OCI-M1 (cell line): ENCODE measurements at places on chromosomes 1 and 21.
A peak's percentile ranks its signal among the peaks of the same experiment; 100 is the strongest.

DNA sequence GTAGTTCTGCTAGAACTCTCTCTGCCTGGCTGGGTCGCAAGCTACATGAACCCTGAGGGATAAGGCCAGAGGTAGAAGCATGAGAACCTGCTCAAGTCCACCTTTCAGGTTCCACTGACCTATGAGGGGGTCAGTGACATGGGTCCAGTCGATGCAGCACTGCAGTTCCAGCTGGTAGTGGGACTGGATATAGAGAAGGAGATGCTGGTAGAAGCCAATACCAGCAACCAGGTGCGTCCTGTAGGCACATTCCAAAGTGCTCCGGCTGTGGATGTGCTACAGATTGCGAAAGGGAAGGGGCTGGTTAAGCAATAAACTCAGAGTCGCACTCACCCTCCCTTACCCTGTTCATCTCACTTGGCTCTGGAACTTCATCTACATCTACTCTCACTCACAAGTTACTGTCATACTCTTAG lies 5.7 kb downstream of the SMG5 start:
- no peak for DNase-seq

DNA sequence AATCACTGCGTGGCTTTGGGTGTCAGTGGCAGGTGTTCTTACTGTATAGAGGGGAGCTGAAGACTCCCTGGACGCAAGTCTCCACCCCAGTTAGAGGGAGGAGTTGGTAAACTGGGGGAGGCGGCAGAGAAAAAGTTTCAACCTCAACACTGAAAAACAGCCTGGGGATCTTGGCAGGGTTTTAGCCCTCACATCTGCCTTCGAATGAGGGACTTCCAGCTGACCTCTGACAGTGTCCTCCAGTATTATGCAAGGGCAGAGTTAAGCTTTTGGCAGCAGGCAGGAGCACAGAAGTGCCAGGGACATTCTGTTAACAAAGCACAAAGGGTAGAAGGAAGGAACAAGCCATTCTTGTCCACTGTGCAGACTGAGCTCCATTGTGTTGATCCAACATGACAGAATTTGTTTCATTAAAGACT lies 41.2 kb upstream of the RAB4A start:
- no peak for DNase-seq

DNA sequence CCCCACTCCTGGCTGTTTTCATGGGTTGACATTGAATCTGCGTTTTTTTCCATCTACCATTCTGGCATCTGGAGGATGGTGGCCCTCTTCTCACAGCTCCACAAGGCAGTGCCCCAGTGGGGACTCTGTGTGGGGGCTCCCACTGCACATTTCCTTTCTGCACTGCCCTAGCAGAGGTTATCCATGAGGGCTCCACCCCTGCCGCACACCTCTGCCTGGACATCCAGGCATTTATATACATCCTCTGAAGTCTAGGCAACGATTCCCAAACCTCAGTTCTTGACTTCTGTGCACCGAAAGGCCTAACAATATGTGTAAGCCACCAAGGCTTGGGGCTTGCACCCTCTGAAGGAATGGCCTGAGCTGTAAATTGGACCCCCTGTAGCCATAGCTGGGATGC lies 147.9 kb upstream of the FMN2 start:
- DNase-seq: peak; percentile 7

DNA sequence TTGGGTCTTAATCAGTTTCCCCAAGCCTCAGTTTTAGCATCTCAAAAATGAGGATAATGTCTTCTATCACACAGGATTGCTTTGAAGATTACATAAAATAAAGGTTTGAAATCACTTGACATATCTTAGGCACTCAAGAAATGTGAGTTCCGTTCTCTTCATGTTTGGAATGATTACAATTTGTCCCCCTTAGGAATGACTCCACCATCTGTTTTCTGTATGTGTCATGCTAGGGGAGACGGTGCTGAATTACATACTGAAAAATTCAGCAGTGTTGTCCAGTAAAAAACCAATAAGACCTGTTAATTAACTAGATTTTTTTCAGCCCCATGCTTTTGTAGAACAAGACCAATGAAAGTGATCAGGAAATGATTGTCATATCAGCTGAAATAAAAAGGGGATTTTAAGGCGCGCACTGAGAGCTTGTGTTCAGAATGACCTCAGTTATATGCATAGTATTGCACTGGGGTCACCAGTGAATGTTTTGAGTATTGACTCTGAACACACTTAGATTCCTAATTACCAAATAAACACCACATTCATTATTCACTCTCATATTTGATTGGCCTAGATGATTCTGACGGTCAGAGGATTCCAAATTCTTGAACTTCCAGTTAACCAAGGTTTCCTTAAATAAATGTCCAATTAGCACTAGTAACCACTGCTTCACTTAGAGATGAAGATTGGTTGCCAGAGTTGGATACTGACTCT lies 114.5 kb upstream of the KCNK2 start:
- no peak for DNase-seq

GRCh38 chr1:186897008-186897407 lies 68.3 kb downstream of the PLA2G4A start:
- no peak for DNase-seq

DNA sequence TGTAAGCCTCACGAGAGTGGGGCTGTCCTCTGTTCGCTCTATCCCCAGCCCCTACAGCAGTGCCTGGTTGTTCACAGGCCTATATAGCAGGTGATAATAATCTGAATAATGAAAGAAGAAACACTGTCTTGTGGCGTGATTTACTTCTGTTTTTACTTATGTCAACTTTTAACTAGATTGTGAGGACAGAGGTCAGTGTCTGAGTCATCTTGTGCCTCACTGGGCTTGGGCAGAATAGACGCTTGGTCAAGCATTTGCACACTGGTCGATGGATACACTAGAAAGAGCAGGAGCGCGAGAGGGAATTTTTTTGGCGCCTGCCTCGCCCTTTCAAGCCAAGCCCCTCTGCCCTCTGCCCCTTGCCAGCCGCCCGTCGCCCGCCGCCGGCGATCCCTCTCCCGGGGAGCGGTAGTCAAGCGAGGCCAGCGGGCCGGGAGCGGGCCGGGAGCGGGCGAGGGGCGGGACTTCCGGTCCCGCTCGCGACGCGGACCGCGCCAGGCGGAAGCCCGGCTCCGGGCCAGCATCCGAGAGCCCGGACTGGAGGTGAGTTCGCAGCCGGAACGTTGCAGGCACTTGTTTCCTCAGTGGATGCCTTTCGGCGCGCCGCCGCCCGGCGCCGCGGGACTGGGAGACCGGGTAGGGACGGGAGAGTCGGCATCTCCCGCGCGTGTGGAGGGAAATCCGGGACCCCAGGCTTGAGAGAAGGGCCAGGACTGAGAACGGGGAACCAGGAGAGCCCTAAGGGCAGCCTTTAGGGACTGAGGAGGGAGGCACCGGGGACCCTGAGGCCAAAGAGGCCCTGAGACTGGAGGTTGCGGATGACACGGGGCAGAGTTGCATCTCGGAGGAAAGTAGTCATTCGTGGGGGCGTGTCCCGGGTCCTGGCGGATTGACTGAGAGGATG lies at the start of gene DISP1:
Gene DISP1, plus strand, starts transcription at position 504 of the 904 bp plus-strand sequence. CDS start 127,785 bp downstream, outside the sequence.
- DNase-seq: peak; percentile 73

DNA sequence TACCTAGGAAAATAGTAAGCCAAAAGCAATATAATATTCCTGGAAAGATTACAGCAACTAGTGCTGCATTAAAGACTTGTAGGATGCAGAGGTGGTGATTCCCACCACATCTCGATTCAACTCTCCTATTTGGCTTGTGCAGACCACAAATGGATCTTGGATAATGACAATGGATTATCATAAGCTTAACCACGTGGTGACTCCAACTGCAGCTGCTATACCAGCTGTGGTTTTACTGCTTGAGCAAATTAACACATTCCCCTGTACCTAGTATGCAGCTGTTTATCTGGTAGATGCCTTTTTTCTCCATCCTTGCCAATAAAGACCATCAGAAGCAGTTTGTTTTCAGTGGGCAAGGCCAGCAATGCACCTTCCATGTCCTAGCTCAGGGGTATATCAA lies 542.7 kb upstream of the ADGRL4 start:
- no peak for DNase-seq

- DNase-seq: no peak
Observed at GRCh38 chr1:196002906-196003305, 605.3 kb downstream of the KCNT2 start.
